ENCODE measurements at places on chromosomes 6 and 20.

- DNase-seq: no peak
Observed at GRCh38 chr20:10502098-10502526, 67.0 kb downstream of the SLX4IP start.

- DNase-seq: no peak
Observed at GRCh38 chr20:63408684-63409046, 47.5 kb upstream of the CHRNA4 start.

GRCh38 chr6:40584741-40585140 is 2.4 kb downstream of the LRFN2 start:
- no peak for DNase-seq

DNA sequence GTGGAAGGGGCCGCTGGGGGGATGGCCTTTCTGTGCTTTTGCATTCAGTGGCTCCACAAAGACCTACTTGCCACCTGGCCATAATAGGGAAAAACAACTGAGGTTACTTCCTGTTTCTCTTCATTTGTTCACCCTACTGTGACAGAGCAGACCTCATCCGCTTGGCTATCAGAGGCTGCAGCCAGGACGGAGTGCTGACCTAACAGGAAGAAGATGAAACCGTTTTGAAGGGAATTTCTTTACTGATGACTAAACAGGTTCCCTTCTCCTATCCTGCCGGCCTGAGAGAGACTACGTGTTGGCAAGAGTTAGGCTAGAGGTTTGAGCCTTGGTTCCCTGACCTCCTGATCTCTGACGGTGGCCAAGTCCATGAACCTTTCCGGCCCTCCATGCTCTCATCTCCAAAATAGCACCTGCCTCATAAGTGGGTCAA is 21.3 kb downstream of the PRR18 start:
- no peak for DNase-seq

- no peak for DNase-seq
Observed at GRCh38 chr20:44896583-44896982, 11.1 kb downstream of the YWHAB start.

- DNase-seq: peak; percentile 71
Observed at GRCh38 chr6:137705160-137706082, 161.6 kb upstream of the TNFAIP3 start.

GRCh38 chr20:23129891-23130621 is 43.9 kb upstream of the CD93 start:
- DNase-seq: no peak

- DNase-seq: no peak
Observed at GRCh38 chr6:32816746-32817204, at the start of gene HLA-DOB. TSS of gene HLA-DOB (minus strand) at chr6:32817002. CDS start at chr6:32816951, 51 bp downstream.

DNA sequence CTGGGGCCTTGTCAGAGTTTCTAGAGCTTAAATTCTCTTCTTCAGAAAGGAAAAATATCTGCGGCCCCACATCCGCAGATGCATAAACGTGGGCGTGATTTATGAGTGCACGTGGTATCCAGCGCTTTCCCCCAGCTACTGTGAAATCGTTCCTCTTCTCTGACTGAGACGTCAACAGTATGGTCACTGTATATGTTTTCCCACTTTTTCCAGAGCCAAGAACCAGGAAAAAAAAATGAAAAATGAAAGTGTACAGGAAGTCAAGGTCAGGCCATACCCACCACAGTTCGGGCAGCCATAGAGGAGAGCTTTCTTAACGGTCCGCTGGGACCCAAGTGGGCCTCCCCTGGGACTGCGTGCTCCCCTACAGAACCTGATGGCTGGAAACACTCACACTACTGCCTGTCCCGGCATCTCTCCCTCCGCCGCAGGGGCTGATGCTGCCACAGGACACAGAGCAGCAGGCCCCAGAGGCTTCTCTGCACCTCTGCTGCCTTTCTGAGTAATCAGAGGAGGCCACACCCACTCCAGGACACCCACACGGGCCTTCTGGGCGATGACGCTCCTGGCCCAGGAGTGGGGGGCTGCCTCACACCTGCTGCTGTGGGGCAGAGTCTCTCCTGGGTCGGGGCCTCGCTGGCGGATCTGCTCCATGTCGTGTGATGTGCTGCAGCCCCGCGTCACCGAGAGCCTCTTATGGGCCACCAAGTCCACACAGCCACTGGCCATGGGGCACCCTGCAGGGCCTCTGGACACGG is 16.4 kb upstream of the STX16 start:
- peak; percentile 87 for DNase-seq

GRCh38 chr20:59630526-59630925 is 26.2 kb downstream of the PHACTR3 start:
- DNase-seq: no peak

DNA sequence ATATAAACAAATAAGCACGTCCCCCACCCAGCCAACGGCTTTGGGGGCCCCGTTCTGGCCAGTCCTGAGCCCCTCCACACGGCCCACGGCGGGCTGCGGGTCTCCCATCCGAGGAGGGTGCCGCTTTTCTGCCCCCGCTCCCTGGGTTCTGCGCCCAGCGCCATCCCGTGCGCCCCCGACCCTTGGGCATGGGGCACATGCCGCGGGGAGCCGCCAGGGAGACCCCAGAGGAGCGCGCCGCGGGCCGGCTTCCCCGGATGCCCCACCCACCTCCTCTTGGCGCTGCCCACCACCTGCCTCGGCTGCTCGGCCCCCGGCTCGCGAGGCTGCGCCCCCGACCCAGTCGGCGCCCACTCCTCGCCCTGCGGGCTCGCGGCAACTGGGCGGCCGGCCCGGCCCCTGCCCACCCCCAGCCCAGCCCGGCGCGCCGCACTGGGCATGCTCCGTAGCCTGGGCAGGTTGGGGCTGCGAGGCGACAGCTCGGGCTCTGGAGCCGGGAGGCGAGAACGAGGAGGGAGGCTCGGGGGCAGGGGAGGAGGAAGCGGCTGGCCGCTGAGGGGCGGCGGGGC is 570 bp upstream of the PLCB4 start:
- DNase-seq: peak; percentile 76

DNA sequence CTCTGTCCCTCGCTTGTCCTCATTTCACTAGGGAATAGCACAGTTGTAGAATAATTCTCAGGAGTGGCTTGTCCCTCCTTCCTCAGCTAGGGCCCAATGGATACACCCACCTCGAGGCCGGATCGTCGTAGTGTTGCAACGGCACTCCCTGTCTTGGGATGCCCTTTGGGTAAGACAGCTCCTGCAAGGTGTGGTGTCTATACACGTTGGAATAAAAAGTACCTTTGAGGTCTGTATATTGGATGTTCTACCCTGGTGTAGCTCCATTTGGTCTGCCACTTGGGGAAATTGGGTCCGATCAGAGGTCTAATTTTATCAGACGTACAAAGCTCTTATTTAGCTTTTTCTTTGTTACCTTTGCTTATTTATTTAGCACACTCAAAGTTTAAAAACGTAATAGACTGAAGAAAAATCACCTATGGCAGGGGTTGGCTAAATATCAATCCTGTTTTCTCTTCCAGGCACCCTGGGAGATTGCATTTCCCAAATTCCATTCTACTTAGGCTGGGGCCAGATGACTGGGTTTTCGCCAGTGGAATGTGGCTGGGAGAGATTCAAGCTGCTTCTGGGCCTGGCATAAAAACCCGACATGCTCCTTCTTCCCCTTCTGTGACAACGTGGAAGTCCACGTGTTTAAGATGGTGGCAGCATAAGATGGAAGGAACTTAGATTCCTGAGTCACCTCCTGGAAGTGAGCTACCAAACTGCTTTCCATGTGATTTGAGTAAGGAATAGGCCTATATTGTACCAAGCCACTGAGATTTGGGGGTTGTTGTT is 82.3 kb upstream of the CD83 start:
- no peak for DNase-seq

DNA sequence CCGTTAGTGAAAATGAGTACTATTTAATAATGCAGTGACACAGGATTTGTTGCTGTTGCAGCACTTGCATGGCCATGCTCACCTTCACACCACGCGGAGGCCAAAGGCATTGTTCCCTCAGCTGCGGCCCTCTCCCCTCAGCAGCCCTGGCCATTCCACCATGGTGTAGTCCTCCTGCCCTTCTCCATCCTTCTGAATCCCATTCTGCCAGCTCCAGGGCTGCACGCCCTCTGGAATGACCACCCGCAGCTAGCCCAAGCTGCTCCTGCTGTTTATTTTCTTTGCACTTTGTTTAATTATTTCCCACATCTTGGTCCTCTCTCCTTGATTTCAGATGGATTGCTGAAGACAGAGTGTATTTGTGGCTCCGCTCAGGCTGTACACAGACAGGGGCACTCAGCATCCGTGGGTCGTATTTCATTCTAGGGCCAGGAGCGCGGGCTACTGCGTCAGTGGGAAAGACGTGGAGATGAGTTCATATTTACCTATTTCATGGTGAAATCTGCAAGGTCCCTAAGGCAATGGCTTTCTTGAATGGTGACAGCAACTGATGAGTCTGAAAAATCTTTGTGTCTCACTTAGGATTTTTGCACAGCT is 81.4 kb upstream of the DUSP22 start:
- DNase-seq: no peak

- DNase-seq: no peak
Observed at GRCh38 chr6:34027445-34027936, 118.4 kb downstream of the GRM4 start.

DNA sequence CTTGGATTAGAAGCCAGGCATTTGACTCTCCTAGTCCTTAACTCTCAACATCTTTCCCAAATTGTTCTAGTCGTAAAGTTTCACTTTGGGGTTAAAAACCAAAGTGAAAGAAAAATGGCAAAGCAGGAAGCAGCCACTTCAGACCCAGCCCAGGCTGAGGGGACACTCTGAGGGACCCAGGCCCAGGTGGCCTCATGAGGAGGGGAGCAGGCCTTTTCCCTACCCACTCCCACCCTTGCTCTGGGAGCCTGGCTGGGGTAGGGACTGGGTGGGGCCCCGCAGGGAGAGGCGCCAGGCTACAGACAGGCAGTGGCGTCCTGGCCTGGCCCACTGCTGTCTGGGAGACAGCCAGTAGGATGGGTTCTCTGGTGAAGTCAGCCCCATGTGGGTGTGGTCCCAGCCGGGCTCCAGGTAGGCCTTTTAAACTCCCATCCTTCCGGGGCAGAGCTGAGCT is 68.7 kb upstream of the MYL9 start:
- no peak for DNase-seq

DNA sequence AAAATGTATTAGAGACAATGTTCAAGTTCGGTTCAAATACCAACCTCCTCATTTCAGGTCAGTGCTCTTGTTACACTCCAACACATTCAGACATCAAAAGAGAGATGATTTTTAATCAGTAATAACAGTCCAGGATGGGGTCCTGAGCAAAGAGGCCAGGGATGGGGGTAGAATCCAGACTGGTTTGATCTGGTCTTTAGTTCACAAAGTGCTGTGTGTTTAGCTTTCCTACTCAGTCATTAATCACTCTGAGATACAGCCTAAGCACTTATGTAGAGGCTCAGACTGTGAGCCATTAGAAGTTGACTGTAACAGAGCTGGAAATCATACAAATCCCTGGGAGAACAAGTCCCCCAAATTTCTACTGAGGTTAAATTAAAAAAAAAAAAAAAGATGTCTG is 241.6 kb downstream of the PTPRK start:
- no peak for DNase-seq

GRCh38 chr6:132218059-132218696 is 183.1 kb downstream of the MOXD1 start:
- no peak for DNase-seq

- no peak for DNase-seq
Observed at GRCh38 chr20:38001981-38002380, 31.3 kb downstream of the TTI1 start.

GRCh38 chr6:40645043-40645442 is 57.9 kb upstream of the LRFN2 start:
- DNase-seq: no peak

DNA sequence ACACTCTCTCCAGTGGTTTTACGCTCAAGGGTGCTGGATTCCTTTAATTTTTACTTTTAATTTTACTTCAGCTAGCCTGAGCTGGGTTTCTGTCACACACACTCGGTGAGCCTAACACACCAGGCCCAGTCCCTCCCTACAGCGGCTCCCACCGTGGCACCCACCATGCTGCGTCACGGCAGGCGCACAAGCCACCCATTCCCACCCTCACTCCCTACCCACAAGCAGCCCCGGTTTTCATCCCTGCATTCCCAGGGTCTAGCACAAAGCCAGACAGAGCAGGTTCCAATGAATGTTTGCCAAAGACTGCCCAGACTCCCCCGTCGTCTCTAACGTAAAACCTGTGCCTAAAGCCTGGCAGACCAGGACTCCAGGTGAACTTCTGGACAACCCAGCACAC is 50.3 kb downstream of the MYH7B start:
- DNase-seq: no peak

GRCh38 chr6:131379948-131380347 is 193.1 kb upstream of the ARG1 start:
- no peak for DNase-seq

- DNase-seq: no peak
Observed at GRCh38 chr6:45587229-45588060, 209.7 kb upstream of the SUPT3H start.

- DNase-seq: no peak
Observed at GRCh38 chr6:124368131-124368530, 564.5 kb downstream of the NKAIN2 start.

GRCh38 chr6:72649032-72649984 is 27.4 kb downstream of the KCNQ5 start:
- DNase-seq: no peak

GRCh38 chr6:145749632-145750031 is 14.3 kb upstream of the EPM2A start:
- no peak for DNase-seq

- DNase-seq: no peak
Observed at GRCh38 chr6:94254689-94255088, 835.3 kb upstream of the EPHA7 start.

GRCh38 chr20:47258745-47259695 is 97.5 kb downstream of the ZMYND8 start:
- DNase-seq: no peak

GRCh38 chr6:25431306-25431974 is 152.3 kb downstream of the CARMIL1 start:
- DNase-seq: no peak

GRCh38 chr6:24824142-24824938 is 25.6 kb upstream of the ARMH2 start:
- no peak for DNase-seq

GRCh38 chr6:132733814-132734213 is 20.0 kb upstream of the VNN1 start:
- no peak for DNase-seq

DNA sequence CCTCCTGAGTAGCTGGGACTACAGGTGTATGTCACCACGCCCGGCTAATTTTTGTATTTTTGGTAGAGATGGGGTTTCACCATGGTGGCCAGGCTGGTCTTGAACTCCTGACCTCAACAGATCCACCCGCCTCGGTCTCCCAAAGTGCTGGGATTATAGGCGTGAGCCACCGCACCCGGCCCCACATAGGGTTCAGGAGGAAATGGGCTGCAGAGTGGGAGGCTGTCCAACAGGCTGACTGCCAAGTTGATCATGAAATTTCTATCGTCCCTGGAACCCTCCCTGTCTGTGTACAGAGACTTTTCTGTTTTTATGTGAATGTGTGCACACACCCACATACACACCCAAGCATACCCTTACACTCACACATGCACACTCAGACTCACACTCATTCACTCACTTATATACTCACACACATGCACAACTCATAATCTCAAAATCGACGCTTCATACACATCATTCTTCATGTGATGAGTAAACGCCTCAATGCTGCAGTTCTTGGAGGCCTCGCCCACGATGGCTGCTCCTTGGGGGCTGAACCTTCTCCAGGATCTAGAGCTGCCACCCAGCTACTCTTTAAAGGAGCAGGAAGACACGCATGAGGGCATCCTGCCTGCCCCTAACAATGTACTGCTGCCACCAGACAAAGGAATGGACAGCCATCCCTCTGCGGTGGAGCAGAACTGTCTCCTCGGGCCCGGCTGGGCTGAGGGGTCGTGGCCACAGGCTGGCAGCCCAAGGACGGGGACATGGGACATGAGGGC is 35.6 kb downstream of the SUN5 start:
- no peak for DNase-seq

- no peak for DNase-seq
Observed at GRCh38 chr6:144248476-144249301, 36.4 kb upstream of the UTRN start.

- no peak for DNase-seq
Observed at GRCh38 chr20:2652724-2653555, 508 bp downstream of the NOP56 start.
